ENCODE measurements at places on chromosomes 12 and 14.

- DNase-seq, result no peak
These were observed 148.2 kb downstream of the ADGRD1 start for GRCh38 chr12:131101703-131102492.

GRCh38 chr12:122937622-122938091 lies 28.6 kb downstream of the ABCB9 start:
- no peak for DNase-seq

GRCh38 chr12:62933220-62933601 lies 1.7 kb downstream of the PPM1H start:
- no peak for DNase-seq

- no peak for DNase-seq
These were observed 45.4 kb downstream of the ALX1 start for GRCh38 chr12:85325442-85325841.

GRCh38 chr12:106342397-106343213 lies 14.9 kb upstream of the POLR3B start:
- DNase-seq, result no peak

- DNase-seq, result no peak
These were observed 49.4 kb downstream of the SLC25A47 start for GRCh38 chr14:100372357-100373048.

DNA sequence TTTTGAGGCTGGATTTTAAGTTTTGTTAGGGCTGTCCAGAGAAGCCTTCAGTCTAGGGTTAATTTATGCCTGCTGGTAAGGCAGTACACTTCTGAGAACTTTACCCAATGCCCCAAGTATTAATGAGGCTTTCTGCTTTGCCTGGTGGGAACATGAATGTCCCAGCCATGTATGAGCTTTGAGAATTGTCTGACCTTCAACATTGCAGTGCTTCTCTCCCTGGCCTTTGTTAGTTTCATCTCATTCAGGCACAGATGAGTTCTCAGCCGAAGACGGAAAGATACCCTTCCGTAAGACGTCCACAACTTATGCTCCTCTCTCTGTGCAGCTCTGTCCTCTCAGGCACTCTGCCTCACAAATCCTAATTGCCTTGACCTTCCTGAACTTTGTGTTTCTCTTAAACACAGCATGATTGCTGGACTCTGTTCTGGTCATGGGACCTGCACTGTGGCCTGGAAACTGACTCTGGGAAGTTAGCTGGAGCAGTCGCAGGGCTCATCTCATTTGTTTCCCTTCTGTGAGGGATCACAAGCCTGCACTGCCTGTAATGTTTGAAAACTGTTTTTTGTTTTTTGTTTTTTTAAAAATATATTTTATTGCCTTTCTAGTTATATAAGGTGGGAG lies 15.7 kb downstream of the CHPT1 start:
- no peak for DNase-seq

- DNase-seq, result no peak
These were observed 87.8 kb downstream of the ZFP36L1 start for GRCh38 chr14:68704736-68705720.

DNA sequence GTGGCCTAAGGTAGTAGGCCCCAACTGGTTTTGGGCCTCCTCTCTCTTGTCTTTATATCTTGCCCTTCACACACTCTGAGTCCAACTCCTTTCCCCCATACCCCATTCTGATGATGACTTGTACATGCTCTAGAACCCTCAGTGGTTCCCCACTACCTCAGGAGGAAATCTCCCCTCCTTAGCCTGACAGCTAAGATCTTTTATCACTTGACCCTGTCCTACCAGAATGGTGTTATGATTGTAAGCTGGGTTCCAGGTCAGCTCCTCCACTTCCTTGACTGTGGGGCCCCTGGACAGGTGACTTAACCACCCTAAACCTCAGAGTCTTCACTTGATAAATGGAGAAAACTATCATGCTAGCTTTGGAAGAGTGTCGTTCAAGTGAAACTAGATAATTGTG lies 9.4 kb upstream of the MYL2 start:
- no peak for DNase-seq

- no peak for DNase-seq
These were observed 30.1 kb upstream of the DHRS7 start for GRCh38 chr14:60195179-60195810.

DNA sequence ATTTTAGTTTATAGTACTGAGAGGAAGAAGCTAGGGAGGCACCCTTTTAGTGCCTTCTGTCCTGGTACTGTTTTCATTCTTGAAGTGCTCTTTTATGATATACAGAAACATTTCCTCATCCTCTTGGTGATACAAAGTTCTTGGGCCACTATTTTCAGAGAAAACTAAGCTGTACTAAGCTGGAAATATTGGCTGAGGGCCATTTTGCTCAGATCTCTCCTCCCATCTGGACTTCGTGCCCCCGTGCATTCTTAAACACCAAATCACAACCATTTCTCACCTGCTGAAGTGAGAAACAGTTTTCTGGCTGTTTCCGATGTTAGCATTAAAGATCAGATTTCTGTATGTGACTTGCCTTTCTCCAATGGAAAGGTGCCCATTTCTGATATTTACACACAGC lies 158.9 kb downstream of the FBXL14 start:
- no peak for DNase-seq

GRCh38 chr12:7374423-7375144 lies 69.4 kb downstream of the CD163L1 start:
- DNase-seq, result no peak

- no peak for DNase-seq
These were observed 19.3 kb upstream of the MMP17 start for GRCh38 chr12:131808744-131809371.

GRCh38 chr12:119808441-119808840 lies 68.7 kb downstream of the CIT start:
- DNase-seq, result no peak

DNA sequence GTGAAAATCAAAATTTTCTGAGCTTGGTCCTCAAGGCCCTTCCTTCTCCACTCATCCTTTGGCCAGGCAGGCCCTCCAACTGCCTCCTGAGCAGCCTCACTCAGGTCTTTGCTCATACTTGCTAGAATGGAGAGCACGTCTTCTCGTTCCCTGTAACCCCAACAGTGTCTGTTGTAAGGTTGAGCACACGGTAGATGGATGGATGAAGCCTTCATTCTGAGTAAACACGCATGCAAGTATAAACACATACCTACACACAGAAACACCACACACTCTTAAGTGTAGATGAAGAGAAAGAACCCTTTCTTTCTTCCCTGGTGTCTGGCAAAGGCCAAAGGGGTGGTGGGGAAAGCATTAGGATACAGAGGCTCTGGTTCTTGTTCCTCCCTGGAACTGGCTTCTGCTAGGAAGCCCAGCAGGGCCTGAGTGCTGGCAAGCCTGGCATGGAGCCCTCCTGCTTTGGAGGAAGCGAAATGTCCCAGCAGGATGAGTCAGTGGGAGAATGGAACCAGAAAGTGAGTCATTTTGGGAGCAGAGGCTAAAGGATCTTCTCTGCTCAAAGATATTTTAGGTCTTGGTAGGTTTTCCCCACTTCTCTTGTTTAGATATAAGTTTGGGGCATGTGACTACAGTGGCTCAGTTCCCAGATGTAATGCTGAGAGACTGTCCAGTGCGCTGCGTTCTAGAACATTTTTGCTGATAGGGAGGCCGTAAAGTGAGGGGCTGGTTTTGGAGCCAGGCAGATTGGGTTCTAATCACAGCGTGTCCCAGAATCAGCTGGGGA lies 127.4 kb downstream of the CACNA1C start:
- no peak for DNase-seq
